GM23248 (cell line): ENCODE measurements at places on chromosomes 11 and 22.

- DNase-seq = no peak
Observed at GRCh38 chr11:134333946-134334345, 2.2 kb downstream of the GLB1L2 start.

DNA sequence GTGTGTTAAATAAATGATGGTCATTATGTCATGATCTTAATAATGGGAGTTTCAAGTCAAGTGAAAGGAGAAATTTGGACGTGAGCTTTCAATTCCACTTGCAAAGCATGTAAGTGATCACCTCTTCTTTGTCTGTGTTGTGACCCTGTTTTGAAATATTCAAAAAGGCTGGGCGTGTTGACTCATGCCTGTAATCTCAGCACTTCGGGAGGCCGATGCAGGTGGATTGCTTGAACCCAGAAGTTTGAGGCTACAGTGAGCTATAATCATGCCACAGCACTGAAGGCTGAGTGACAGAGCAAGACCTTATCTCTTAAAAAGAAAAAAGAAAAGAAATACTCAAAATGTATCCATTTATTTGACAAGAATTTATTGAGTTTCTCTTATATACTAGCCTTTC is 32.9 kb upstream of the EED start:
- DNase-seq = no peak

GRCh38 chr11:125929445-125930075 is 16.3 kb upstream of the VSIG10L2 start:
- DNase-seq = no peak

DNA sequence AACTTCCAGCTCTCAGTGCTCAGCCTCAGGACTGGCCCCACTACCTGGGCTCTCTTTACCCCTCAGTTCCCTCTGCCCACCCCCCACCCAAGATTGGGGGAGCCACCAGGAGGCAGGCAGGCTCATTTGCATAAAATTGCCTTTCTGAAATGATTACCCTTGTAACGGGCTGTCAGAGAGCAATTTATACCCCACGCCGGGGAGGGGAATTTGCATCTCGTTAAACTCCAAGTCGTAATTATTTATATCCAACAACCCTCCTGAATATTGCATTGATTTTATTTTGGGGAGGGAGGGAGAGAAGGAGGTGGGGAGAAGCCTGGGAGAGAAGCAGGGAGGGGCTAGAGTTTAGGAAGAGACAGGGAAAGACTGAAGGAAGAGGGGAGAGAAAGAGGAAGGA is 8.3 kb downstream of the NRXN2 start:
- no peak for DNase-seq

DNA sequence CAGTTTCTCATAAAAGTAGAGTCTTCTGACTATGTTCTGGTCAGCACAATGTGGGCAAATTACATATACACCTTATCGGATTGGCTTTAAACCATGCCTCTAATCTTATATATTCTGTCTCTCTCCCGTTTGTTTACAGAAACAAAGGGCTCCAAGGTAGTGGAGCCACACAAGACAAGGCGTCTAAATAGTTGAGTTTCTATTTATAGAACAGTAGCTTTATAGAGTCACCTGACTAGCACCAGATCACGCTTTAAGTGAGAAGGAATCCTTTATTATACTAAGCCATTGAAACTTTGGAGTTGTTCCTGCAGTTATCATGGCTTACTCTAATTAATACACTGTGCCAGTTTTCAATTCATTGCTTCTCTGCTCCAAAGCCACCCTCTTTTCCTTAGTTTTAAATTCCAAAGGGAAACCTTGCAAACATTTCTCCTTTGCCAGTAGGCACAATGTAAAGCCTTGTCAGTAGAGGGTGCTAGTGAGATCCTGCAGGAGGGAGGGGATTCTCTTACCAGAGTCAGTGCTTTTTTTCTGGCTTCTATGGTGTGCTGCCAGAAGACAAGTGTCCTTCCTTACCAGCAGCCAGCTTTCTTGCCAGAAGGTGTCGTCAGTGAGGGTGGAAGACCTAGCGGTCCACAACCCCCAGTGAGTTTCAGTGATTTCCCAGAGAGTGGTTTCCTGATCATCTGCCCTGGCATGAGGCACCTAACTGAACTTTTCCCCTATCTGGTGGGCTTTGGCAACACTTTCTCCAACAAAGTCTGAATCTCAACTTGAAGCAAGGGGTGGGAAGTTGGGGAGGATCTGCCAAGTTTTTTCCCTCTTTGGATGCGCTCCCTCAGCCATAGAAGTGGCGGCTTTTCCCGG is 71.7 kb downstream of the RAB38 start:
- DNase-seq = peak; percentile 38

- DNase-seq = no peak
Observed at GRCh38 chr11:120871194-120871593, 152.7 kb upstream of the TBCEL start.

DNA sequence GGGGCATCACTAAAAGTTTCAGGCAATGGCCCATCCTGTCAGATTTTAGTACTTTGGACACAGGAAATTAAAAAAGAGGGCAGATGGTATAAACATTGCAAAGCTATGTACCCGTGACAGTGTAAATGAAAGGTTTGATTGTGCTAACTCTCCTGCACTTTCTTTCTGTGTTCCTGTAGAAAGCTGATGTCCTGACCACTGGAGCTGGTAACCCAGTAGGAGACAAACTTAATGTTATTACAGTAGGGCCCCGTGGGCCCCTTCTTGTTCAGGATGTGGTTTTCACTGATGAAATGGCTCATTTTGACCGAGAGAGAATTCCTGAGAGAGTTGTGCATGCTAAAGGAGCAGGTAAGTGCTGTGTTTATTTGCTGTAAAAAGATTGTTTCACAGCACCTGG is 10.3 kb downstream of the CAT start:
- no peak for DNase-seq

DNA sequence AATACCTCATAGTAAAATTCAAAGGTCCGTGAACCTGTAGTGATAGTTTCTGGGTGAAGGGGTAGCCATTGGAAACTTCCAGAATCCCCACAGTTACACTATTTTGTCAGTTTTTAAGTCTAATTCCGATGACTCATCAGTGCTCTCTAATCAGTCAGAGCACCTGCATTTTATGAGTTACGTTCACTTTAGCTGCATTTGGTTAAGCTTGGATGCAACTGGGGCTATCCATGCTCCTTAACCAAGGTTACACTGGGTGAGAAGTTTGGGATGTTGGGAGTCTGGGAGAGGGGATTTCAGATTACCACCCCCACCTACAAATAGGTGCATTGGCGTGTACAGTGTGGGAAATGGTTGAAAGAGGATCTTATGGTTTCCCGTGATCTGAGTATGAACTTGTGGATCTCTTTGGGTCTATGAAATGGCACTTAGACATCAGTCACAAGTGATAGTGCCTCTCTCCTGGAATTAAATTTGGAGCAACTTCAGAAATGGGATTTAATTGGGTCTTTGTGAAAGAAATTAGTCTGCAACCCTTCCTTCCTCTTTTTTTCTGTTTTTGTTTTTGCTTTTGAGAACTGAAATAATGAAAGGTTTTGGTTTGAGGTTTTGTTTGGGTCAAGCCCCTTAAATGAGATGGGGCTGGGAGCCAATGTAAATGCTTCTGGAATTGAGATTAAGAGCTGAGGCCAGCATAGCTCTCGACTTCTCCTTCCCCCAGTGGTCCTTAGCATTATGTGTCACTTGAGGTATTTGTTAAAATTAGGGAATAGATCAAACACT is 31.5 kb downstream of the EHF start:
- DNase-seq = no peak

- peak; percentile 16 for DNase-seq
Observed at GRCh38 chr11:55719608-55720160, 53.6 kb upstream of the OR5D13 start.

GRCh38 chr22:25564979-25565677 is 653 bp downstream of the GRK3 start:
- DNase-seq = peak; percentile 42

GRCh38 chr11:116300232-116300631 is 472.6 kb downstream of the BUD13 start:
- no peak for DNase-seq

DNA sequence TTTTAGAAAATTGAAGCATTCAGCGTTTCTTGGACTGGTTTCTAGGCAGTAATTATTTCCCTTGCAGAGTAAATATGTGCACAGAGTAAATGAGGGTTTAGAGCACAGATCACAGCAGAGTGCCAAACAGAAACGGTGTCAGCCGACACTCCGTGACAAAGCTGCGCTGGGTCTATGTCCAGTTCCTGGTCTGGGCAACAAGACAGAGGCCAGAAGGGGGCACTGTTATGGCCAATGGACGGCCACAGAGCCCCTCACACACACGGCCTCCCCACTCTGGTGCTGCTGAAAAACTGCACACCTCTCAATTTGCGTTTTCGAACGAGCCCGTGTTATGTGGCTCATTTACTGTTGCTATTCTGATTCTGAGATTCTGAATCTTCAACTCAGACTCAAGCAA is 180.7 kb downstream of the MPPED1 start:
- no peak for DNase-seq

GRCh38 chr11:6156628-6157359 is 13.3 kb downstream of the OR52B2 start:
- DNase-seq = peak; percentile 12

DNA sequence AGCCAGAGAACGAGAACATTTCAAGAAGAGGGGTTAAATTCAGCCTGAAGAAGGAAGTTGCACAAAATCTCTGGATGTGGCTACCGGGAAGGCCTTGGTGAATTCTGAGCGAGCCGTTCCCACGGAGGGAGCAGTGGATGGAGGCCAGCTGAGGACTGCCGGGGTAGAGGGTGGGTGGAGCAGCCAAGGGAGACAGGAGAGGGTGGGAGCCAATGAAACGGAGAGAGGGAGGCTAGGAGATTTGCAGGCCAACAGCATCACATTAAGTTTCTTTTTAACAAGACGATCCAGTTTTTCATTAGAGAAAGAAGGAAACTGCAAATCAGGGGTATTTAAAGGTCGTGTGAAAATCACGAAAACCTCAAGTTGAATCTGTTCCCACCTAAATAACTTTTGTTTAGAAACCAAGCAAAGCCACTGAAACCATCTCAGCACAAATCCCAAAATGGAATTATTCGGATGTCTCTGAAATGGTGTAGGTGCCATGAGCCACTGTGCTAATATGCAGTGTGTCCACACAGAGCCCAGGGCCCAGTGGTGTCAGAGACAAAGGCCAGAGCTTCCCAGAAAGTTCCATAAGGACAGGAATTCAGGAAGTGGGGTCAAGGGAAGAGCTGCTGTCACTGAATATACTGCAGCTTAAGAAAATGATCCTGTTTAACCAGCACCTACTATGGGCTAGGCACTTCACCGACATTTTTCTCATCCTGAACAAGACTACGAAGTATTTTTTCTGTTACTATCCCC is 59.7 kb upstream of the SLC35C1 start:
- no peak for DNase-seq

- DNase-seq = peak; percentile 86
Observed at GRCh38 chr22:40024201-40025061, 29.7 kb downstream of the FAM83F start.

GRCh38 chr11:128515086-128515485 is 72.3 kb downstream of the ETS1 start:
- DNase-seq = no peak

DNA sequence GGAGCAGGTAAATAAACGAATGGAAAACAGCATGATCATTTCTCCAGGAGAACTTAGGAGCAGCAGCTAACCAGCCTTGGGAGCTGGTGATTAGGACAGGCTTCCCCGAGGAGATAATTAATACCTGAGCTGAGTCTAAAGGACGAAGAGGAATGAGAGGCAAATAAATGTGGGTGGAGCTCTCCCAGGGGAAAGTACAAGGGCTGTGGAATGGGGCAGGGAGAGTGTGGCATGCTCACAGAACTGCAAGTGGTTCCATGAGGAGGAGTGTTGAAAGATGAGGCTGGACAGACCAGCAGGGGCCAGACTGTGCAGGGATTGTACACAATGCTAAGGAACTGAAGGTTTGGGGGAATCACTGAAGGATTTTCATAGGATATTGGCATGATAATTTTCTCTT is 14.2 kb upstream of the TLCD5 start:
- DNase-seq = no peak

DNA sequence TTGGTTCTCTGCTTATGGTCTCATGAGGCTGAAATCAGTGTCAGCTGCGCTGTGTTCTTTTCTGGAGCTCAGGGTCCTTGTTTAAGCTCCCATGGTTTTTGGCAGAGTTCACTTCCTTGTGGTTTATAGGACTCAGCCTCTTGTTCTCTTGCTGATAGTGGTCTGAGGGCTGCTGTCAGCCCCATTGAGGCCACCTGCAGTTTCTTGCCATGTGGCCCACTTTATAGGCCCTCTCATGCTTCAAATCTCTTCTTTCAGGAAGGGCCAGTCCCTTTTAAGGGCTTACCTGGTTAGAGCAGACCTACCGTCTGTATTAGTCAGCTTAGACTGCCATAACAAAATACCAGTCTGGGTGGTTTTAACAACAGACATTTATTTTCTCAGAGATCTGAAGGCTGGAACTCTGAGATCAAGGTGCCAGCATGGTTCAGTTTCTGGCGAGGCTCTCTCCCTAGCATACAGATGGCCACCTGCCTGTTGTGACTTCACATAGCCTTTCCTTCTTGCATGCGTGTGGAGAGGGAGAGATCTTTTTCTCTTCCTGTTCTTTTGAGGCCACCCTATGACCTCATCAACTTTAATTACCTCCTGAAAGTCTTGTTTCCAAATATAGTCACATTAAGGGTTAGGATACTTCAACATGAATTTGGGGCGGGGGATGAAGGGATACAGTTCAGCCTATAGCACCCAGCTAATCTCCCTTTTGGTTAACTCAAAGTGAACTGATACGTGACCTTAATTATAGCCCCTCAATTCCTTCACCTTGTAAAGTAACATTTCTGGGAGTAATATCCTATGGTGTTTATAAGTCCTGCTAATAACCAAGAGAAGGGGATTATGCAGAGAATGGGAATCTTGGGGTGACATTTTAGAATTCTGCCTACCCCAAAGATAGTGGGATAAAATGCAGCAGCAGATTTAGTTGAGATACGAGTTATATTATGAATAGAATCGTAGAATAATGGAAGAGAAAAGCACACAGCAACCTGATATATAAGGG is 131.8 kb downstream of the UVRAG start:
- DNase-seq = peak; percentile 9

- DNase-seq = no peak
Observed at GRCh38 chr11:91926965-91927364, 297.7 kb upstream of the FAT3 start.

GRCh38 chr11:34183848-34184391 is 78.5 kb downstream of the NAT10 start:
- DNase-seq = no peak

DNA sequence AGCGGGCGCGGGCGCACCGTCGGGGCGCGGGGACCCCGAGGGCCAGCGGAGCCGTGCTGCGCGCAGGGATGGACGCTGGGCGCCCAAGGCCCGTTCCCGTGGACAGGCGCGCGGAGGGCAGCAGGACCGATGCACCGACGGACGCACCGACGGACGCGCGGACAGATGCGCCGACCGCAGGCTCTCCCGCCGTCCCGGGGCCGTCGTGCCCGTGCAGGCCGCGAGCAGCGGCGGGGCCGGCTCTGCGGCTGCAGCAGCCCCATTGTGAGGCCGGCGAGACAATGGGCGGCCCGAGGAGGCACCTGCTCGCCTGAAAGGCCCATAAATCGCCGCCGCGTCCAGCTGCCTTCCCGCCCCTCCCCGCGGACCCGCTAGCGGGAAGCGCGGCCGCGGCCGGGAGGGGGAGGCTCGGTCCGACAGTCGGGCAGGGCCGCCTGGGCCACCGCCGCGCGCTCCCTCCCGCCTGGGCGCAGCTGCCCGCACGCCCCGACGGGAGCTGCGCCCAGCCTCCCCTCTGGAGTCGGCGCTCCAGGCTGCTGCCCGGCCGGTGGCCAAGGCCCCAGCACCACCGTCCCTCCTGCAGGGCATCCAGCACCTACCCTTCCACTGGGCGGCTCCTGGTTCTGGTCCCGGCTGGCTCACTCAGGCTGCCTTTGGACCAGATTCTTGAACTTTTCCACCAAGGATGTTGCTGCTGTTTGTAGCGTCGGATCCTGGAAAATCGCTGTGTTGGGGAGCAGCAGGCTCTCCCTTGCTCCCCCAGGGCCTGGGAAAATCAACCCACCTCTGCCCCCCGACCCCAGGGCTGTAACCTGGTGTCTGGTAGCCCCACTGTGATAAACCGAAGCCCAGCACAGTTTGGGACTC is 15.8 kb downstream of the CDKN1C start:
- no peak for DNase-seq
